T-helper 17 cell (primary cell): ENCODE measurements at places on chromosomes 16 and 17. TPM values are rescaled to one million over a fixed set of nuclear protein-coding genes. Genes with fewer than 3 reads are reported as not detected.

DNA sequence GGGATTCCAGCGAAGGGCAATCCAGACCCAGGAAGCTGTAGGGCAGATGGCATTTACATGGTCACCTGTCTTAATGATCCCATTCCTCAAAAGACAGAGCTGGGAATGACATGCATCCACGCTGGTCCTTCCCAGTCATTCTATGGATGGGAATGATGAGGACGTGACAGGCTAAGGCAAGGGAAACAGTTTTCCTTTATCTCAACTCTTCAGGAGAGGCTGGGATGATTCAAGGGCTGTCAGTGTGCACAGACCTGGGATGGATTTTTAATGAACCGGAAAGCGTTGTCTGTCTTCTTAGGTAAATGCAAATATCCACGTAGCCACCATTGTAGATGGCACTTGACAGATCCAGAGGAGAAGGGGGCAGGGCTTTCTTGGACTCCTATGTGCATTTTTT, 483.2 kb upstream of the EEF2KMT start:
- DNase-seq, result no peak

- DNase-seq, result no peak
Measured at GRCh38 chr17:55273579-55274354, 9.0 kb downstream of the HLF start.

KRT32 gene
- total RNA-seq, result not detected

STX8 gene
- 66.8 TPM for total RNA-seq

GRCh38 chr16:86984343-86984742, 332.8 kb downstream of the C16orf95 start:
- DNase-seq, result no peak

- DNase-seq, result no peak
Measured at GRCh38 chr16:85286066-85286831, 174.0 kb upstream of the CIBAR2 start.

DNA sequence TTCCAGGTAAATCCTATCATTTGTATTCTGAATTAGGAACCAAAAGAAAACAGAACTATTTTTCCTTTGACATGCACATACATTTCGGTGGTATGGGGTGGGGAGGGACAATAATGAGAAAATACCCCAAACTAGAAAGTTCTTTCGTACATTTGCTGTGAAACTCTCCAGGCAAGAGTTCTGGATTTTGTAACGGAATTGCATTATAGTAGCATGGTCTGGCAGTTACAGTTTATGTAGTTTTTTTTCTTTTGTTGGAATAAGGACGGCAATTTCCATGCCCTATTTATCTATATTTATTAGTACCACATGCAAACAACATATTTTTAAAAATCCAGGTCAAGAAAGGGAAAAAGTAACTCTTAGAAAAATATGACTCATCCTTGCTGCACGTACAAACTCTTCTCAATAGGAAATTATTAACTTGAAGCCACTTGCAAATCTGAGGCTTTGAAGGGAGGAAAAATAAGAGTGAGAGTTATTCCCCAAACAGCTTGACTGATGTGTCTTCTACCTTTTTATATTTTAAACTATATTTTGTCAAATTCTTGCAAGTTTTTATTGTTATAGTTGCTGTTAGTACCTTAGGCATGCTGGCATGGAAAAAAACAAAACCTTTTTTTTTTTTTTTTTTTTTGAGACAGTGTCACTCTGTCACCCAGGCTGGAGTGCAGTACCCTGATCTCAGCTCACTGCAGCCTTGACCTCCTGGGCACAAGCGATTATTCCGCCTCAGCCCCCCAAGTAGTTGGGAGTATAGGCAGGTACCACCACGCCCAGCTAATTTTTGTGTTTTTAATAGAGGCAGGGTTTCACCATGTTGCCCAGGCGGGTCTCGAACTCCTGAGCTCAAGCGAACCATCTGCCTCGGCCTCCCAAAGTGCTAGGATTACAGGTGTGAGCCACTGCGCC, 69.3 kb downstream of the WWP2 start:
- DNase-seq, result no peak

DNA sequence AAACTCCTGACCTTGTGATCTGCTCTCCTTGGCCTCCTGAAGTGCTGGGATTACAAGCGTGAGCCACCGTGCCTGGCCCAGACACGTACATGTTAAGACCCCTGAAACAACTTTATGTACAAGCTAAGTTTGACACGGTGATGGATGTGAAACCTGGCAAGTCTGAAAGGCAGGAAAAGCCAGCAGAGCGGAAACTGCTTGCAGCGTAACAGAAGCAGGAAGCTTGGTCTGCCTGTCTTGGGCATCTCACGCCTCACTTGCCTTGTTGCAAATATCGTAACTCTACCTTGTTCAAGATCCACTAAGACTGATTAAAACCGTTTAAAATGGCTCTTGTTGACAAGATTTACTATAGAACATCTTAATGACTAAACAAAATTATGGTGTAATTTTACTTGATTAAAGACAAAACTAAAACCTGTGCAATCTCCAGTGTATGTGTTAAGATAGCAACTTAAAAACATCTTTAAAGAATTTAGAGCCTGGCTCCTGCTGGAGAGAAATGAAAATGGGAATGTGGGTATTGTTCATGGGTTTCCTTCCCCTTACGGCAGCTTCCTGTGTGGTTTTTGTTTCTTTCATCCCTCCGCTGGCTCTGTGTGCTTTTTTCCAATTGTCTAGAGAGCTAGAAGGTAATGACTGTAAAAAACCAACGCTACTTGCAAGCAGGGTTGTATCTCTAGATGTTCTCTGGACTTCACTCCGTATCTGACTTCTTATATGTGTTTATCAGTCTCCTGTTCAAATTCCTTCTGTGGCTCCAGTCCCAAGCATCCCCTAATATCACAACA, 477.6 kb downstream of the XYLT1 start:
- DNase-seq, result no peak

NPW gene
- not detected for total RNA-seq

SLC5A10 gene
- total RNA-seq, result not detected

NOL11 gene
- total RNA-seq, result 51.4 TPM

CENPN gene
- 14.8 TPM for total RNA-seq

CCL7 gene
- not detected for total RNA-seq

DNA sequence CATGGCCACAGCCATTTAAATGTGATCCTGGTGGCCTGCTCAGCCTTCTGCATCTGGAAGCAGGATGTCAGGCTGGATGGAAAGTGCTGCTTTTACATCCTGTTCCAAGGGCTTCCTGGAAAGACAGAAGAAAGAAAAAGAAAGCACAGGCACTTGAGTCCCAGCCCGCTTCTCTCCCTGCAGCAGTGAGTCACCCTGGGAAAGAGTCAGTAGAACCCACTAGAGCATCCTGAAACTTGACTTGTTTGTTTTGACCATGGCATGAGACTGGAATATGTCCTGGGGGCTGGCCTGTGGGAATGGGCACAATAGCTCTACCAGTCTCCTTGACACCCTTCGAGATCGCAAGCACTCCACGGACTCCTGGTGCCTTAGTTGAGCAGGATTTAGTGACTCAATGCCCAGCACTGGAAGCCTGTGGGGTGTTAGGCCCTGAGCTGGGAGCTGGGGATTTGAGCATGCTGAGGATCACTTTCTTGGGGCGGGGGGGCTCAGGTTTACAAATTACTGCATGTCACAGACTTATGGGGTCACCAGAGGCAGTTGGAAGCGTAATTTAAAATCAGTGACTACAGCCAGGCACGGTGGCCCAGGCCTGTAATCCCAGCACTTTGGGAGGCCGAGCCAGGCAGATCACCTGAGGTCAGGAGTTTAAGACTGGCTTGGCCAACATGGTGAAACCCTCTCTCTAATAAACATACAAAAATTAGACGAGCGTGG, 22.1 kb upstream of the GNA13 start:
- DNase-seq, result no peak
